Upper lobe of left lung (tissue), 6 donors: ENCODE measurements at places on chromosomes 12 and 14. TPM values are rescaled to one million over a fixed set of nuclear protein-coding genes. Genes with fewer than 3 reads are reported as not detected.

DNA sequence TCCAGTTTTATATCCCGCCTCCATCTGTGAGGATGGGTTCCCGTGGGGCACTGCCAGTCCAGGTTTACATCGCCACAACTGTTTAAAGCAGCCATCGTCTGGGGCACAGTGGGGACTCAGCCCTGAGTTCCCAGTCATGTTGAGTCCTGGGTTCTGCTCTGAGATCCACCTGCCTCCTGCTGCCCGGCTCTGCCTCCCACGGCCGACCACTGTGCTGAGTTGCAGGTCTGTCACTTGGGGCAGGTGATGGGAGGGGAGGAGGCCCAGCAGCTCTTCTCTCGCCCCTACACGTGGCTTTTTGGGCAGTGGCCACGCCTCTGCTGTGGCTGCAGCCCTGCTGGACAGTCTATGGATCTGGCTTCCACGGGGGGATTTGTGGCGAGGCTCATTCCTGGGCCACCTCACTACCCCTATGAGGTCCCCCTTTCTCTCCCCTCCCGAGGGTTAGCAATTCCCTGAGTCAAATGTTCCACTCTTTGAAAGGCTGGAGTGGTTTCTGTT is 143.0 kb downstream of the ADGRD1 start:
- H3K4me1 ChIP-seq = no peaks in the 10 kb centered on the region
- DNase-seq = peak; percentile 18
- H3K27me3 ChIP-seq = no peaks in the 10 kb centered on the region
- H3K4me3 ChIP-seq = no peak overlapping the region
- H3K36me3 ChIP-seq = no peaks in the 10 kb centered on the region
- no peak overlapping the region for H3K27ac ChIP-seq

- DNase-seq = no peak
- no peak overlapping the region for H3K4me3 ChIP-seq
- H3K36me3 ChIP-seq = no peaks in the 10 kb centered on the region
- no peaks in the 10 kb centered on the region for H3K4me1 ChIP-seq
- no peak overlapping the region for H3K27ac ChIP-seq
Observed at GRCh38 chr12:68482660-68483059, 128.0 kb upstream of the RAP1B start.

DNA sequence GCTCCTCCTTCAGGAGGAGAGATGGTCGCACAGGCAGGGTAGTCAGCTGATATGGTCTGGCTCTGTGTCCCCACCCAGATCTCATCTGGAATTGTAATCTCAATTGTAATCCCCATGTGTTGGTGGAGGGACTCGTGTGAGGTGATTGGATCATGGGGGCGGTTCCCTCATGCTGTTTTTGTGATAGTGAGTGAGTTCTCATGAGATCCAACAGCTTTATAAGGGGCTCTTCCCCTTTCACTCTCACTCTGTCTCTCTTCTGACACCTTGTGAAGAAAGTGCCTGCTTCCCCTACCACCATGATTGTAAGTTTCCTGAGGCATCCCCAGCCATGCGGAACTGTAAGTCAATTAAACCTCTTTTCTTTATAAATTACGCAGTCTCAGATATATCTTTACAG is 218.9 kb upstream of the TMTC1 start:
- no peaks in the 10 kb centered on the region for H3K4me1 ChIP-seq
- no peak overlapping the region for H3K4me3 ChIP-seq
- no peak for DNase-seq
- H3K36me3 ChIP-seq = no peaks in the 10 kb centered on the region
- H3K27ac ChIP-seq = no peak overlapping the region

- peaks cover 41% of the 10 kb centered on the region for H3K4me1 ChIP-seq
- no peak overlapping the region for H3K4me3 ChIP-seq
- DNase-seq = no peak
- no peaks in the 10 kb centered on the region for H3K36me3 ChIP-seq
- no peak overlapping the region for H3K27ac ChIP-seq
- no peaks in the 10 kb centered on the region for H3K27me3 ChIP-seq
Observed at GRCh38 chr12:805022-805632, 52.7 kb downstream of the WNK1 start.

GRCh38 chr12:57096748-57097553 is 8.0 kb downstream of the NAB2 start:
- no peaks in the 10 kb centered on the region for H3K27me3 ChIP-seq
- DNase-seq = no peak
- H3K36me3 ChIP-seq = peaks cover 23% of the 10 kb centered on the region
- peaks cover 36% of the 10 kb centered on the region for H3K4me1 ChIP-seq
- H3K4me3 ChIP-seq = no peak overlapping the region

GRCh38 chr12:66066137-66066928 is 64.2 kb downstream of the LLPH start:
- no peaks in the 10 kb centered on the region for H3K36me3 ChIP-seq
- no peak overlapping the region for H3K4me3 ChIP-seq
- DNase-seq = no peak

- no peaks in the 10 kb centered on the region for H3K4me1 ChIP-seq
- no peak overlapping the region for H3K27ac ChIP-seq
- H3K4me3 ChIP-seq = no peak overlapping the region
Observed at GRCh38 chr12:47554046-47554653, 151.7 kb downstream of the RPAP3 start.

DNA sequence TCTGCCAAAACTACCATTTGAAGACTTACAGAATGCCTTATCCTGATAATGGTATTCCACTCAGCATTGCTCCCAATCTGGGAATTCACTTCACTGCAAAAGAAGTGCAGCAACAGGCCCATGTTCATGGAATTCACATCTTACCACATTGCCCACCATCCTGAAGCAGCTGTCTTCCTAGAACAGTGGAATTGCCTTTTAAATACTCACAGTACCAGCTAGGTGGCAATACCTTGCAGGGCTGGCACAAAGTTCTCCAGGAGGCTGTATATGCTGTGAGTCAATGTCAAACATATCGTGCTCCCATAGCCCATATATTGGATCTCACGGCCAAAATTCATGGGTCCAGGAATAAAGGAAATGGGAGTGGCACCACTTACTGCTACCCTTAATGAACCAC is 83.8 kb upstream of the PLEKHG7 start:
- H3K36me3 ChIP-seq = no peaks in the 10 kb centered on the region
- H3K4me1 ChIP-seq = peaks cover 7% of the 10 kb centered on the region
- no peaks in the 10 kb centered on the region for H3K27me3 ChIP-seq
- no peak for DNase-seq
- H3K4me3 ChIP-seq = no peak overlapping the region

GRCh38 chr12:1289371-1290155 is 298.5 kb downstream of the ERC1 start:
- no peak overlapping the region for H3K27ac ChIP-seq
- no peak overlapping the region for H3K4me3 ChIP-seq
- H3K4me1 ChIP-seq = peaks cover 16% of the 10 kb centered on the region
- DNase-seq = no peak
- no peaks in the 10 kb centered on the region for H3K27me3 ChIP-seq

DNA sequence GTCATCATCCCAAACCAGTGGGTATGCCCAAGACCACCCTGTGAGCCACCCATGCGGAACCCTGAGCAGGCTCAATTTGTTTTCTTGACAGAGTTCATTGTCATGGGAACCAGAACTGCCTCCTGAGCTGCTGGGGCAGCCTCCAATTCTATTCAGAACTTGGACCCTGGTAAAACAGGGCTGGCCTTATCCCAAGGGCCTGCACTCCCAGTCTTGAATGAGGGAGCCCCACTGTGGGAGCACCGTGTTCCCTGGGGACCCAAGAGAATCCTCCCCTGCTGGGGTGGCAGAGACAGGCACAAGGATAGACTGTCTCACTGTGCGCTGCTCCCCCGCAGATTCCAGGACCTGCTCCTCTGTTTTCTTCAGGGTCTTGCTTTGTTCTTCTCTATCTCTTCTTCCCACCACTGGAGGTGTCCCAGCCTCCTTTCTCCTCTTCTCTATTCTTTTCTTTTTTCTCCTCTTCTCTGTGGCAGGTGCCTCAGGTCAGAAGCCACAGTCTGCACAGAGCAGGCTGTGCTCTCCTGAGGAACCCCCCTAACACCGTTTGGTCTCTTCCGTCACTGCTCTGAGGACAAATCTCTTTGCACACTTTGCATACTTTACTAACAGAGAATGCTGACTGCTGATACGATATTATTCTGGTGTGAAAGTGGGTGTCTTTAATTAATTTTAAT is 31.2 kb upstream of the CHPT1 start:
- H3K27ac ChIP-seq = no peak overlapping the region
- H3K27me3 ChIP-seq = no peaks in the 10 kb centered on the region
- peaks cover 4% of the 10 kb centered on the region for H3K4me1 ChIP-seq
- no peak for DNase-seq
- H3K4me3 ChIP-seq = no peak overlapping the region
- no peaks in the 10 kb centered on the region for H3K36me3 ChIP-seq

DNA sequence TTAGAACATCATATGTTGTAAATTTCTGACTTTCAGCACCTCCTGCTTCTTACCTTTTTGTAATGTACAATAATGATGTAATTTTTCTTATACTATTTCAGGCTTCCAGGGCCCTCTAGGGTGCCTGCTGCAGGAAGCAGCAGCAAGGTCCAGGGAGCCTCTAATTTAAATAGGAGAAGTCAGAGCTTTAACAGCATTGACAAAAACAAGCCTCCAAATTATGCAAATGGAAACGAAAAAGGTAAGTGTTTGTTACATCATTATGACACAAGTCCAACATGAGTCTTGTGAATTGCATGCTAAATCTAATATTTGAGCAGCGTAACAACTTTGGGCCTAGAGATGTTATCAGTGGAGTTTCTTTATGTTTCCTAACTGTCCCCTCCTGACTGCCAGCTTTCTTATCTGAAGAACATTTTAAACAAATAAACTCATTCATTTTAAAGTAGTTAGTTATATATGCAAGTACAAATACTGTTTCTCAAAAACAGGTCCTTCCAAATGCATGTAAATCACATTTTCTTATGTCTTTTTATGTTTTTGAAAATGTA is 167.6 kb downstream of the NAV3 start:
- no peaks in the 10 kb centered on the region for H3K36me3 ChIP-seq
- no peak overlapping the region for H3K4me3 ChIP-seq
- H3K4me1 ChIP-seq = peaks cover 5% of the 10 kb centered on the region
- H3K27ac ChIP-seq = no peak overlapping the region
- no peak for DNase-seq

GRCh38 chr12:6452245-6452943 is 552 bp downstream of the TAPBPL start:
- H3K4me1 ChIP-seq = peaks cover 20% of the 10 kb centered on the region
- peak overlapping the region; percentile 90 for H3K27ac ChIP-seq
- peaks cover 17% of the 10 kb centered on the region for H3K36me3 ChIP-seq
- no peaks in the 10 kb centered on the region for H3K27me3 ChIP-seq

GRCh38 chr12:113222730-113223531 is 1.7 kb downstream of the TPCN1 start:
- H3K4me3 ChIP-seq = no peak overlapping the region
- peaks cover 43% of the 10 kb centered on the region for H3K4me1 ChIP-seq
- H3K27ac ChIP-seq = peak overlapping the region; percentile 94
- H3K27me3 ChIP-seq = no peaks in the 10 kb centered on the region

GRCh38 chr12:83042441-83043200 is 355.9 kb downstream of the TMTC2 start:
- no peak overlapping the region for H3K27ac ChIP-seq
- H3K4me3 ChIP-seq = no peak overlapping the region
- no peaks in the 10 kb centered on the region for H3K27me3 ChIP-seq
- DNase-seq = no peak
- no peaks in the 10 kb centered on the region for H3K36me3 ChIP-seq

DNA sequence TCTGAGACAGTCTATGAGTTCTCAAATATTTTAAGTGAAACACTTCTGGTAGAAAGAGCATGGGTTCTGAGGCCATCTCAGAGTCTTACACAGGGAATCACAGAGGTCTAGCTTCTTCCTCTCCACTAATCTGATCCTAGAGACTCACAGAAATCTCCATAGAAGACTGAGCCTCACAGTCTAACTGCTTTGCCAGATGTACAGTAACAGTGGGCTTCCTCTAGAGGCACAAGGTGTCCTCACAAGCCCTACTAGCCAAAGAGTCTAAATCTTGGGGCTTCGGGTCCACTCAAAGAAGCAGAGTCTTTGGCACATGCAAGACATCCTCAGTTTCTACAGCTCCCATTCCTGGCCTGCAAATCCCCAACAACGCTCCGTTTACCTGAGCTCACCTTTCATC is 14.1 kb downstream of the OR6J1 start:
- H3K4me3 ChIP-seq = no peak overlapping the region
- DNase-seq = no peak
- H3K36me3 ChIP-seq = no peaks in the 10 kb centered on the region

Gene IAPP
- total RNA-seq = not detected

Gene LRP6
- total RNA-seq = 60.6 TPM

Gene IL31
- not detected for total RNA-seq

Gene WNT5B
- 5.8 TPM for total RNA-seq

Gene IFI27
- 407 TPM for total RNA-seq

Gene MLH3
- total RNA-seq = 87.0 TPM
